ENCODE measurements at places on chromosomes 3 and 15.

DNA sequence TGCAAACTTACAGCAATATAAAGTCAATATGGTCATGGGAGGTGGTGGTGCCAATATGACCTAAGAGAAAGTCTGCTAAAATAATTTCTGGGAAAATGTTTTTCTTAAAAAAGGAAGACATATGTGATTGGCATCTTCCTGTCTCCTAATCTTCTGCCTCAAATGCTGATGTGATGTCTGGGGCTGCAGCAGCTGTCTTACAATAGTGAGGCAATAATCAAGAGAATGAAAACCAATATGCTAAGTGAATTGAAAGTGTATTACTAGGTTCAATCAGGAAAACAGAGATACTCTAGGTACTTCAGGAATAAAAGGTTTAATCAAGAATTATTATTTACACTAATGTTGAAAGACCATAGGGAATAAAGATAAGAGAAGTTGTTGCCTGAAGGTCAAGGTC is 7.2 kb upstream of the STT3B start:
- no peaks in the 10 kb centered on the region for H3K36me3 ChIP-seq
- no peak overlapping the region for H3K4me3 ChIP-seq
- no peaks in the 10 kb centered on the region for H3K27me3 ChIP-seq
- no peaks in the 10 kb centered on the region for H3K4me1 ChIP-seq
- H3K27ac ChIP-seq, result no peak overlapping the region

DNA sequence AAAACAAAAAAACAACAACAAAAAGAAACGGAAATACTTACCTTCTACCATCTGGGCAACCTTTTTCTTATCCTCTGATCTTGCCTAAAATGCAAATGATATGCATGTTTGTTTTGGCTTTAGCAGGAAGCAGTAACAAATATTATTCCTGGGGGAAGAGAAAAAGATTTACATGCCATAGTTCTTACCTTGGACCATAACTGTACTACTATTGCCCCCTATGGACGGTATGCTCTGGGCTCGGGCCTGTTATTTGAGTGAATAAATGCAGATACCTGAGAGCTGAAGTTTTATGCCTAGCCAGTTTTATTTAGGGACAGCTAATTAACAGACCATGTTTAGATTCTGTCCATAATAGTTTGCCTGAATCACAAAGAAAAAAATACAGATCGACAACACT is 12.6 kb upstream of the STARD5 start:
- no peak overlapping the region for H3K4me3 ChIP-seq
- no peak overlapping the region for H3K27ac ChIP-seq
- H3K36me3 ChIP-seq, result no peaks in the 10 kb centered on the region
- H3K27me3 ChIP-seq, result peaks cover 2% of the 10 kb centered on the region
- H3K4me1 ChIP-seq, result peaks cover 9% of the 10 kb centered on the region

- H3K27me3 ChIP-seq, result peaks cover 10% of the 10 kb centered on the region
- DNase-seq, result peak; percentile 83
- no peaks in the 10 kb centered on the region for H3K36me3 ChIP-seq
- no peak overlapping the region for H3K4me3 ChIP-seq
- no peak overlapping the region for H3K27ac ChIP-seq
Observed at GRCh38 chr15:62362608-62363007, 197.5 kb upstream of the C2CD4B start.

DNA sequence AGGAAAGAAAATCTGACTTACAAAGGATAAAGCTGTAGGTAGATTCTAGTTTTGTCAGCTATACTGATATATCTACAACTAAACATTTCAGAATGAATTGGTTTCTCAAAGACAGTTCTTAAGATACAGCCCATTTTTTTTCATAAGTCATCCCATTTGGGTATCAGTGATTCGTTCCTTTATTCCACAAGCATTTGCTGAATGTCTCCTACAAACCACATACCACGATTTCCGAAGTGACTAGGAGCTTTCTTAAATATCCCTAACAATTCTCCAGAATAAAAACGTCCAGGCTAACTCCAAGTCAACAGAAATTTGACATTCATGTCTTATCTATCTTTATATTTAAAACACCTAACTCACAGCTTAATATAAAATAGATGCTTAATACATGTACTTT is 59.8 kb downstream of the TP53BP1 start:
- DNase-seq, result peak; percentile 82
- H3K27me3 ChIP-seq, result no peaks in the 10 kb centered on the region
- no peak overlapping the region for H3K4me3 ChIP-seq
- H3K4me1 ChIP-seq, result no peaks in the 10 kb centered on the region
- no peak overlapping the region for H3K27ac ChIP-seq
- peaks cover 23% of the 10 kb centered on the region for H3K36me3 ChIP-seq

DNA sequence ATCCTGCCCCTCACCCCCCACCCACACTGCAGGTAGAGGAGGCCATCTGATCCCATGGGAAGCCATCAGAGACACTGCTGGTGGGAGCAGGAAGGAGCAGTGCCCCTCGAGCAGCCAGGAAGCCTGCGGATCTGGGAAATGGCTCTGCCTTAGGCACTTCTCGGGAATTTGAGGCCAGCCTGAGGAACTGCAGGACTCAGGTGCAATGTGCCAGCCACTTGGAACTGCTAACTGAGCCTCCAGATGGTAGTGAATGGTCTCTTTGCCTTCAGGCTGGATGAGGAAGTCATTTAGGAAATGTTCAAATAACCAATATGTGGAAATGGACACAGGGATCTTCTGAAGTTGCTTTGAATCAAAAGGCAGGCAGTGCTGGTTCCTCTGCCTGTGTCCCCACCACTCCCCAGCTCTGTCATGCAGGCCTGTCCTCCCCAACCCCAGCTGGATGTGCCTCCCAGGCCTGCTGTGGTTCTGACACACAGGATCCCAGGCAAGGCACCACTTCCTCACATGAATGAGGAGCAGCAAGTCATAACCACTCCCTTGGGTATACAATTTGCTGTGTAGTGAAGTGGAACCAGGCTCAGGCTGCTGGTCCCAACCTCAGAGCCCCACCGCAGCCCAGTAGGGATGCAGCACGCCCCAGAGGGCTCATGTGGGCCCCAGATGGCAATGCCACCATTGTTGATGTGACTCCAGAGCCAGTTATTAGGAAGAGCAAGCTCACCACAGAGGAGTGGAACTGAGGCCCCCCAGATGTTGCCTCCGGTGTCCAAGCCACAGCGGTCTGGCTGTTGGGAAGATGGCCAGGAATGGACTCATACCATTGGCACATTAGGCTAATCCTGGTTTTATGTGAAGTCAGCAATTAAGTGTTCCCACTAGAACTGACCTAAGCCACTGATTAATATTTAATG is 46.5 kb upstream of the LIMD1 start:
- no peak overlapping the region for H3K4me3 ChIP-seq
- H3K27me3 ChIP-seq, result no peaks in the 10 kb centered on the region
- H3K27ac ChIP-seq, result peak overlapping the region; percentile 8
- no peaks in the 10 kb centered on the region for H3K36me3 ChIP-seq

GRCh38 chr15:74376226-74376625 is 8.8 kb upstream of the CYP11A1 start:
- H3K27ac ChIP-seq, result no peak overlapping the region
- H3K4me1 ChIP-seq, result peaks cover 22% of the 10 kb centered on the region
- H3K4me3 ChIP-seq, result no peak overlapping the region
- DNase-seq, result no peak

- DNase-seq, result no peak
- peaks cover 30% of the 10 kb centered on the region for H3K27me3 ChIP-seq
- no peaks in the 10 kb centered on the region for H3K36me3 ChIP-seq
- H3K4me1 ChIP-seq, result no peaks in the 10 kb centered on the region
- no peak overlapping the region for H3K27ac ChIP-seq
- H3K4me3 ChIP-seq, result no peak overlapping the region
Observed at GRCh38 chr3:126390201-126390600, 4.5 kb upstream of the CFAP100 start.

DNA sequence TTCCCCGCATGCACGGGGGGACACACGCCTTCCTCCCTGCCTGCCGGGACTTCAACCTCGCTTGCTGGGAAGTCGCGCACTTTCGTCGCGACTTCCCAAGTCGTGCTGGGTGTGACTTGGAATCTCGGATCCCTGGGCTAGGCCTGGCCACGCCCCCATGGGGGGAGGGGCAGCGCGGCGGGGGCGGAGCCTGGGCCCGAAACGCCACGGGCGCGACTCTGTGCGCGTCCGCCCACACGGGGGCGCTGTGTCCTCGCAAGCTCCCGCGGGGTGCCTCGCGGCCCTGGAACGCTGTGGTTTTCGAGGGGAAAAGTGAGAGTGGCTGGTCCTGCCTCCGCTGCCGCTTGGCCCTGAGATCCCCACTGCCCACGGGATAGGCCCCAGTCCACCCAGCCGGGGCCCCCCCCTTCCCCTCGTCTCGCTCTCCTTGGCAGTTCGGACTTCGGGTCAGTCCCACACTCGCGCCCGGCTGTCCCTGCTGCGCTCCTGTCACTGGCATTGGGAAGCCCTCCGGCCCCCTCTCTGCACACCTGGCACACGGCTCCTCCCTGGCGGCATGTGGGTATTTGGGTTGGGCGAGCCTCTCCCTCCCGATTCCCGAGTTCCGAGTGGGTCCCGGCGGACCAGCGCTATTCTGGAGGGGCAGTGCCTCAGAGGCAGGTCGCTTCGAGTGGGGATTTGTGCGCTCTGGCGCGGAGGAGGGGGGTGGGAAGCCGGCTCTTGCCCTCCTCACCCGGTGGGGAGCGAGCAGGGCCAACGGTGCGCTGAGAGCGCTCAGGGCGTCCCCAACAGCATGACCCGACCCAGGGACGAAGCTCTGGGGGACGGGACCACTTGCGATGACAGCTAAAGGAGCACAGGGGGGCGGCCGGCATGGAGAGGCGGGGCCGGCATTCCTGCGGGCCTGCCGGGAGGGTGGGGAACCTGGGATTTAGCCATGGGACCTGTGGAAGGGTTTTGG is 23.6 kb downstream of the SEC61A1 start:
- peaks cover 14% of the 10 kb centered on the region for H3K36me3 ChIP-seq
- H3K27ac ChIP-seq, result no peak overlapping the region

All from astrocyte (in vitro differentiated cells and primary cell).